SIG-M5 (cell line): ENCODE measurements at places on chromosomes 1 and 21.
A peak's percentile ranks its signal among the peaks of the same experiment; 100 is the strongest.

DNA sequence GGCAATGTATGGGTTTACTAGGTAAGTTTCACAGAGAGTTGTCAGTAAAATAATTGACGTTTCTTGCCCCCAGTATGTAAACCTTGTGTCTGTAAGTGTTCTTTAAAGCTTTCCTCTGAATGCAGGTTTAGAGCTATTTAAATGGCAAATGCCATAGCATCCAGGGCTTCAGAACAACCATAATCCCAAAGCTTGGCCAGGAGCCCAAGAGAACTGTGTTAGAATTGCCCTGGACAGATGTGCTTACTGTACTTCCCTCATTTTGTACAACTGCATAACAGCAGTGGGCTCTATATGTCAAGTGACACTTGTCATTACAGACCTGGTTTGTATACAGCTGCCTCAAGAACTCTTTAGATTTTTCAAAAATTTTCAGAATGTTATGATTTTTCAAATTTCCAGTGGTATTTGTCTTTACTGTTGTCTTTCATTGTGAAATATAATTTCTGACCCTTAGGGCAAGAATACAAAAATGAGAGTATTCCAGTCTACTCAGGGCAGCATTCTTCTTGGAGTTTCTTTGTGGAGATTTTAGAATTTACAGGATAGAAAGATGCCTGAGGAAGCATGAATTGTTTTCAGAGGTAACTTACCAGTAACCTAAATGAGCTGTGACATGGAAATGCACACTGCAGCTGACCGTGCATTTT lies 136.9 kb upstream of the L1TD1 start:
- DNase-seq: no peak

GRCh38 chr1:164567774-164568173 lies 8.8 kb downstream of the PBX1 start:
- DNase-seq: no peak

GRCh38 chr1:5509664-5510452 lies 482.4 kb downstream of the NPHP4 start:
- no peak for DNase-seq

DNA sequence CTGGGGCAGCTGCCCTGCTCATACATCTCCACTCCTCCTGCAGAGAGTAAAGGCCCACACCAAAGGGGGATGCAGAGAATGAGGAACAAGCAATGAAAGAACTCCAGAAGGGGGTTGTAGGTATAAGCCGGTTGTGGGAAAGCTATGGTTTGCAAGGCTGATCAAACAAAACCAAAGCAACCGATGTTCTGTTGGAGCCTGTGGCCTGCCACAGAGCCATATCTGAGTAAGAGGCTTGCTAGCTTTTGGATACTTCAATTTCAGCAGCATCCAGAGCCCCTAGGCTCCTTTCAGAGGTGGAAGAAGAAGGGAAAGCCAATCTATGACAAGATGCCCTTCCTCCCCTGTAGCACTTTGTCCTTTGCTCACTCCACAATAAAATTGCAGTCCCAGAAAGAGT lies 163.2 kb downstream of the RRAGC start:
- DNase-seq: no peak

- DNase-seq: no peak
Measured at GRCh38 chr1:11507309-11507708, 28.4 kb downstream of the DISP3 start.

DNA sequence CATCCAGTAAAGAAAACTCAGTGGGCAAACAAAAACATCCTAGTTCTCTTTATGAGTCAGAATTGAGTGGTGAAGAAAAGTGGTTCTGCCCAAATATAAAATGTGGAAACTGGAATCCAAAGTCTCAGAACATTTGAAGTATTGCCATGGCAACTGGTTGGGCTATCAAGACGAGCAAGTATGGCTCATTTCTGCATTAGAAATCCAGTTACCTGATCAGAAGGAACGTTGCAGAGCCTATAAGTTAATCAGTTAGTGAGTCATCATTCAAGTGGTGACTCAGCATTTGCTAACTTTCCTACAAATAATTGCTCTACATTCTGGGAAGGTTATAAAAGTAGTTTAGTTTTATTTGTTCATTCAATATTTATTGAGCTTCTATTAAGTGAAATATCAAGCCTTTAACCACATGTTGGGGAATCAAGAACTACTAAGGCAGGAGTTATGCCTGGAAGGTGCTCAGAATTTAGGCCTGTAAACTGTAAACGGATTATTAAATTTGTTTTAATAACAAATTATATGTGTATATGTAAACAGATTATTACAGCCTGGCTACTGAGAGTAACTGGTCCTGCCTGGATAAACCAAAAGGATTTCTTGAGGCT lies 104.3 kb downstream of the PAPPA2 start:
- DNase-seq: no peak

DNA sequence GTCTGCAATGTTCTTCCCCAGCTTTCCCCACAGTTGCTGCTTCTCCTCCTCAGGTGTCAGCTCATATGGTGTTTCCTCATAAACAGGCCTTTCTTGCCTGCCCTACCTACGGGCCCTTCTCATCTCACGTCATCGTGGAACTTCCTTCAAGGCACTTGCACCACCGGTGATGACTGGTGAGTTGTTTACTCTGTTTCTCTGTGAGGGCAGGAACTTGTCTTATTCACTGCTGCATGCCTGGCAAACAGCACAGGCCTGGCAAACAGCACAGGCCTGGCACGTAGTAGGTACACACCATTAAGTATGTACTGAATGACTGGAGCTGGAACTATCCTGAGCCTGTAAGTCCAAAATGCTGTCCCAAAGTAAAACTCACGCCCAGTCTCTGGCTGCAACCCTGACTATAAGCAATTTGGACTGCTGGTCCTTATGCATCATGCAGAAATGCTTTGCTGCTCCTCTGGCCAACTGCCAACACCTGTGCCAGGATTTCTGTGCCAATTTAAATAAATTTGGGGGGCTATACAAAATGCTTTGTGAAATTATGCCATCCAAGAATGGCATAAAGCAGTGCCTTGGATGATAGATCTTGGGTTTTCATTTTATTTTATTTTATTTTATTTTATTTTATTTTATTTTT lies 25.7 kb downstream of the STK40 start:
- no peak for DNase-seq

DNA sequence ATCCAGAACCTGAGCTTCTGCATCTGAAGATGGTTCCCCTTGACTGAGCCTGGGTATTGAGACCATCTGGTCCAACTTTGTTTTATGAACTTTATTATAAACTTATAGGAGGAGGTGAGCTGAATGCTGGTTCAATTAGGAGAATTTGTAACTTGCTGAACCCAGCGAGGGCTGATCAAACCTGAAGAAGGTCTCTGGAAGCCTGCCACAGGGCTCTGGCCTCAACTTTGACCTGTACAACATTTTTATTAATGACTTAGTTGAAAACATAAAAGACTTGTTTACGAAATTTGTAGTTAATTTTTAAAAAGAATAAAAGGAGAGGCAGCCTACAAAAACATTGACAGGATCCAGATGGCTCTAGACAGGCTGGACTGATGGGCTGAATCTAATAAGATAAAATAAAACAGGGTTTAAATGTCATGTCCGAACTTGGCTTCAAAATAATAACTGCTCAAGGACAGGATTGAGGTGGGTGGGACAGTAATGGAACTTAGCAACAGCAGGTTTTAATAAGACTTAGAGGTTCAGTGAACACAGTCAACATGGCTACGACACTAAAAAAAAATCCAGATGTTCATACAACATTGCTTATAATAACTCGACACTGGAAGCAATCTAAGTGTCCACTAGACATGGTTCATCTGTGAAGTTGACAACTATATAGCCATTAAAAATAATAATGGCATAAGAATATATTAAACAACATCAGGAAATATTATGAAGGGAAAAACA lies 53.4 kb upstream of the GJB5 start:
- no peak for DNase-seq

DNA sequence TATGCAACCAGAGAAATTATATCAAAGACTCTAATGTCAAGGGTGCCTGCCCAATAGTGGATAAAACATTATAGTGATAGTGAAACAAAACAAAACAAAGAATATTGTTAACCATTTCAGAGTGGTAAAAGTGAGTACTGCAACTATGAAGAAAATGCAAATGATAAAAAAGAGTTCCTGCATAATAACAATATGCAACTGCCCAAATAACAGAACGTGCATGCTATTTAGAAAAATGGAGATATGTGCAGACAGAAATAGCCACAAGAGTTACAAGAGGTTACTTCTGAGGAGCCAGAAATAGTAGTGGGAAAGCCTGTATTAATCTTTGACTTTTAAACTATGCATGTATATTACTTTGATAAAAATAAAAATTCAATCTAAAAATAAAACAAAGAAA lies 302.5 kb downstream of the NEGR1 start:
- no peak for DNase-seq

- DNase-seq: no peak
Measured at GRCh38 chr1:233347338-233347737, 19.8 kb downstream of the MAP3K21 start.

GRCh38 chr21:46543306-46543705 lies 61.6 kb downstream of the S100B start:
- DNase-seq: no peak

GRCh38 chr1:190243056-190243455 lies 234.6 kb downstream of the BRINP3 start:
- no peak for DNase-seq

DNA sequence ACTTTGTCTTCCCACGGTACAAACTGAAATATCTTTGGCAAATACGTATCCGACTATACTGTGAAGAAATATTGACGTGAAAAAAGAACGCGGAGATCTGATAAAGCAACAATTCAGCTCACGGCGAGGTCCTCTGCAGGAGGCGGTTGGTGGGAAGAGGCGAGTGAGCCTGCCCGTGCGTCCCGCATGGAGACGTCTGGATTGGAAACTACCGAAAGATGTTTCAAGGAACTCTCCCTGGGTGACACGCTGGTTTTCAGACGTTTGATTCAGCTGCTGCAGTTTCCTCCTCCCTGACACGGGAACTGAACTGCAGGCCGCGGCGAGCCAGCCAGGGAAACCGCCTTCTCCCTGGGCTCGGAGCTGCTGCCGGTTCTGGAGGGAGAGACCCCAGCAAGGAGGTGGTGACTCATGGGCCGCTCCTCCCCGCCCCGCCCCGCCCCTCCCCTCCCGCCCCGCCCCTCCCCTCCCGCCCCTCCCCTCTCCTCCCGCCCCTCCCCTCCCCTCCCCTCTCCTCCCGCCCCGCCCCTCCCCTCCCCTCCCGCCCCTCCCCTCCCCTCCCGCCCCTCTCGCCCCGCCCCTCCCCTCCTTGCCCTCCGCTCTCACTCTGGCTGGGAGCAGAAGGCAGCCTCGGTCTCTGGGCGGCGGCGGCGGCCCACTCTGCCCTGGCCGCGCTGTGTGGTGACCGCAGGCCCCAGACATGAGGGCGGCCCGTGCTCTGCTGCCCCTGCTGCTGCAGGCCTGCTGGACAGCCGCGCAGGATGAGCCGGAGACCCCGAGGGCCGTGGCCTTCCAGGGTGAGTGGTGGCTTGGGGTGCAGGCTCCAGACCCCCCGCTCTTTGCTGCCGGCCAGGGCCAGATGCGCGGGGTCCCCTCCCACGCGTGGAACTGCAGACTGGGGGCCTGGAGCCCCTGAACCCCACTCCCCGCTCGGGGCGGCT lies at the start of gene COL6A1:
TSS of gene COL6A1 (plus strand) at position 620 of the 941 bp plus-strand sequence. CDS start at position 701, 81 bp downstream.
- DNase-seq: peak; percentile 53

DNA sequence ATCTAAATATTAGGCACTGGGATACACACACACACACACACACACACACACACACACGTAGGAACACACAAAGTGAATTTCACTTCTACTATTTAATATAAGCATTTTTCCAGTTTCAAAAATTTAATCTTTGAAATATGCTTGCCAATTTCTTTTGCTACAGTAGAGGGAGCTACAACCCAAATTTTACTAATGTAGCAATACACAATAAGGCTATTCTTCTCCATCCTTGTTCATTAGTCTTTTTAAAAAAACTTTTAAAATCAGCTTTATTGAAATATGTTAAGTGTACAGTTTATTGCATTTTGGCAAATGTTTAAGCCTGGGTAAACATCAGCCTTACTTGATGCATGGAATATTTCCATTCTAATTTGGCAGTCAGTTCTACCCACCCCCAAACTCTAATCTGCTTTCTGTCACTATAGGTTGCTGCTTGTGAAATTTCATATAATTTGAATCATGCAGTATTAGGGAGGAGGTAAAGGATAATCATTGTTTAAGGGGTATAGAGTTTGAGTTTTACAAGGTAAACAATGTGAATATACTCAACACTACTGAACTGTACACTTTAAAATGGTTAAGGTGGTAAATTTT lies 93.0 kb upstream of the TENT5C start:
- no peak for DNase-seq

DNA sequence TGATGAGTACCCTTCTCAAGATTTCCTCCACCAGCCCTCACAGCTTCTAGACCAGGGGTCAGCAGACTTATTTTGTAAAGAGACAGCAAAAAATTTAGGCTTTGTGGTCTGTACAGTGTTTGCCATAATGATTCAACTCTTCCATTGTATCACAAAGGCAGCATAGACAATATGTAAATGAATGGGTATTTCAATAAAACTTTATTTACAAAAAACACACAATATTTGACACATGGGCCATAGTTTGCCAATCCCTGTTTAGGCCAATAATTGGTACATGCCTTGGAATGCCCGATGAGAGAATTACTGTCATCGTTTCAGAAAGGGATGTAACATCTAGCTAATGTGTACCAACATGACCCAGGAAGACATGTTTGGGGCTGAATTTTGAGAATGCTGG lies 178.9 kb upstream of the GALNT2 start:
- no peak for DNase-seq

GRCh38 chr1:231699784-231700183 lies 73.2 kb downstream of the DISC1 start:
- no peak for DNase-seq

DNA sequence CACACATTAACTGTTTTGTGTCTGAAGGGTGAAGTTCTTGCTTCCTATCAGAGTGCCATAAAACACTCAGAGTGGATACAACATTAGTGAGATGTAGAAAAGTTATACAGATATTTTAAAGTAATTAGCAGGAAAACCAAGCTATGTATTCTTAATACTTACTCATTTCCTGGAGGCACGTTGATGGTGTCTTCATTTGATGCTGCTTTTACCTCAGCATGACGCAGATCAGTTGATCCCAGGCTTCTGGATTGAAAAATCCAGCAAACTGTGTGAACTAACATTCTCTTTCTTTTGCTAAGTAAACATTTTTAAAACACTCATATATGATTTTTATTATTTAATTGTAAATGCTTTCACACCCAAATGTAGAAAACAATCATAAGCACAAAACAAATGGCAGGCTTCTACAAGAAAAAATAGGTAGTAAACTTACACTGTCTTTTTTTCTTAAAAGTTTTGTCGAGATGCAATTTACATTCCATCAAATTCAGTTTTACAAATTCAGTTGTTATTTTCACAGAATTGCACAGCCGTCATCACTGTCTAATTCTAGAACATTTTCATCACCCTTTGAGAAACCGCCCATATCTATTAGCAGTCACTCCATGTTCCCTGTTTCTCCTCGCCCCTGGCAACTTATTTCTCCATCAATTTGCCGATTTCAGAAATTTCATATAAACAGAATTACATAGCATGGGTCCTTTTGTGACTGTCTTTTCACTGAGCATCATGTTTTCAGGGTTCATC lies 198.9 kb downstream of the LRRC7 start:
- no peak for DNase-seq

GRCh38 chr1:83060221-83060620 lies 938.7 kb downstream of the TTLL7 start:
- no peak for DNase-seq
